ENCODE measurements at places on chromosomes 5 and 9. TPM values are rescaled to one million over a fixed set of nuclear protein-coding genes. Genes with fewer than 3 reads are reported as not detected.

GRCh38 chr5:59887274-59887673, 6.3 kb downstream of the PDE4D start:
- no peak for DNase-seq

GRCh38 chr5:139186261-139186660, 11.9 kb downstream of the SIL1 start:
- no peak for DNase-seq

DNA sequence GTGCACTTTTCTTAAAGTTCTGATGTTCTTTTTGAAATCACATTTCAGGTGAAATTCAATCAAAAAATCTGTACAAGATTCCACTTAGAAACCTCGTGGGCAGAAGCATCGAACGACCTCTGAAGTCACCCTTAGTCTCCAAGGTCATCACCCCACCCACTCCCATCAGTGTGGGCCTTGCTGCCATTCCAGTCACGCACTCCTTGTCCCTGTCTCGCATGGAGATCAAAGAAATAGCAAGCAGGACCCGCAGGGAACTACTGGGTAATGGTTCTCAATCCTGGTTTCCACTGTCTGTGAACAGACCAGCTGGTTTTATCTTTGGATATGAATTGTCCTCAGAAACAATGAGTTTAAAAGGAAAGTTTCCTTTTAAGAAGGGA, 8.1 kb upstream of the SLC2A8 start:
- DNase-seq: no peak

DNA sequence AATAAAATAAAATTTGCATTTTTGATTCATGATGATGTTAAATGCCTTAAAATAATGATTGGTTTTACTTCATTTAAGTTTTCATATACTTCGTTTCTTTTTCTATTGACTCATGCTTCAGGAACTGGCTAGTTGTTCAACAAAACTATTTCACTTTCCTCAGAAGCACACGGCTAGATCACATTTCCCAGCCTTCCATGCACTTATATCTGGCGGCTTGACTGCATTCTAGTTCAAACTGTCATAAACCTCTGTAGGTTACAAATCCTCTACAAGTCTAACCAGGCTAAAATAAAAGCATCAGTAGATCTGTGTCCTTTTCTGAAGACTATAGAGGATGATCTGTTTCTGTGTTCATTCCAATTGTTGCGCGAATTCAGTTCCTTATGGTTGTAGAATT, 46.3 kb upstream of the CNTLN start:
- DNase-seq: no peak

- no peak for DNase-seq
These were observed 215.8 kb downstream of the HSPA4 start for GRCh38 chr5:133267601-133268000.

- no peak for DNase-seq
These were observed 717.7 kb downstream of the BRINP1 start for GRCh38 chr9:118651511-118651910.

DNA sequence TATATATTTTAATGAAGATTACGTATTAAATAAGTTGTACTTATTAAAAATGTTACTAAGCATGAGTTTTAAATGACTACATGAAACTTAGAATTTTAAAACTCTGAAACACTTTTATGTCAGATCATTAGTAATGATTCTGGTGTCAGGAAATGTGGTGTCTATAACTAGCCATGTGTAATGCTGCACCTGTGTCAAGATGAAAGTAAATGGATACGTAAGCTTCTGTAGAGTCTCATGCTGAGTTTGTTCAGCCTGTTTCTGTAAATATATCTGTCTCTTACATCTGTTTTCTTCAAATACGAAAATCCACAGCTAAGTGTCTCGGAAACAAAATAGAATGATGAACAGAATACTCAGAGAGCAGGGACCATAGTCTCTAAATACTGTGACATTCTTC, 278.0 kb upstream of the SMC2 start:
- no peak for DNase-seq

BTNL9 gene
- polyA plus RNA-seq: 47.9 TPM

GPR150 gene
- polyA plus RNA-seq: 0.40 TPM

All from adrenal gland (tissue), 19 donors.